Retinal pigment epithelial cell (primary cell): ENCODE measurements at places on chromosomes 3 and 15.

DNA sequence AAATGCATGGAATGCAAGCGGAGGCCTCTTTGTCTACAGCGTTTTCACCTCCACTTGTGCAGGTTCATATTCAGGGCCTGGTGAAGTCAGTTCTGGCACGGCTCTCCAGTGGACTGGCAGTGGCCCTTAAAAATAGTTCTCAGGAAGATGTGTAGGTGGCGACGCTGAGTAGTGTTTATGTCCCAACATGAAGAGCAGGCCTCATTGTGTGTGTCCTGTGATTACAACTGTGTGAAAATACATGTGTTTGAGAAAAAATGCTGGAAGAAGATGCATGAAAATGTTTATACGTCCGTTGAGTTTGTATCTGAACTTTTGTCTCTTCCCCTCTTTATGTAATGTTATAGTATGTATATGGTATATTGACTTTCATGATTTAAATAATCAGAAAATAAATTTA is 7.2 kb downstream of the LIPC start:
- DNase-seq = no peak

- no peak for DNase-seq
Observed at GRCh38 chr15:74584779-74585178, 30.9 kb upstream of the CLK3 start.

DNA sequence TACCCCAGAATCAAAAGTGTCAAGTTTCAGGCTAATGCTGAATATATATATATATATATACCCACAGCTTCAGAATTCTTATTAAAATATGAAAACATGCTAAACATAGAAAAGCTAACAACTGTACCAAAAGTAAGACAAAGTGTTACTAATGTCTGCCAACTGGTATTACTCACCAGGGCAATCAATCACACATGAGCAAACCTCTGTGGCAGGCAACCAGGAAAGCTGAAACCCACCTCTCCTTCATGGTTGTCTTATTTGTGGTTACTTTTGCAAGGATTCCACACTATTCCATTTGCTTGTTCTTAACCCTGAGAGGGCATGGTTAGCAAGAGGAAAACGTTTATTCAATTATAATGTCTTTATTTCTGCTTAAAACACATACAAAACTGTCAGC is 512.3 kb upstream of the MDFIC2 start:
- DNase-seq = peak; percentile 75

DNA sequence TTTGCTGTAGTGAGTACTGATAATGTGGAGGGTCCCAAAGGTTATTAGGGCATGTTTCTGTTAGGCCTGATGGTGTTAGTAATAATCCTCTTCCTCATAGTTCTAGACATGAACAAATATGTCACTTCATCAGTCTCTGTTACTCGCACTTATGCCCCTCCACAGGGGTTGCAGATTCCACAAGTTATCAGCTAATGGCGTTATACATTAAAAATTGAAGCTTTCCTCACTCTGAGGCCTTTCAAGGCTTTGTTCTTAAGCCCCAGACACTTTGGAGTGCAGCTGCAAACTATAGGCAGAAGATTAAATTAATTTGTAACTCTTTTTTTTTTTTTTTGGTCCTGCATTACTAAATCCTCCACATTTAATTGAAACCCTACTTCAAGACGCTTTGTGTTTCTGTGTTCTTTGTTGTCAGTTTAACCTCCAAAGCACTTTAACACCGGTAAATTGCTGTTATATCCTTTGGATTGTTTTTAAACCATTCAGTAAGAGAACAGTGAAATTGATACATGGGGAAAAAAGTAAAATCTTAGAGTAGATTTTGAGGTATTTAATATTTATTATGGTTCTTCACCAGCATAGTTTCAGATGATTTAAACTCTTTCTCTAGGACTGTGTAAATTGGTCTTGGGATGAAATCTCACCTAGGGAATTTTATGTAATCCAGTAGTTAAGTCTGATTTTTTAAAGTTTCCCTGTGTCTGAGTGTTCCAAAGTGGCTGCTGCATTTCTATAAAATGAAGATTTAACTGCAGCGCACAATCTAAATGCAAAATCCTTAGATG is 103.1 kb upstream of the SKOR1 start:
- DNase-seq = no peak

DNA sequence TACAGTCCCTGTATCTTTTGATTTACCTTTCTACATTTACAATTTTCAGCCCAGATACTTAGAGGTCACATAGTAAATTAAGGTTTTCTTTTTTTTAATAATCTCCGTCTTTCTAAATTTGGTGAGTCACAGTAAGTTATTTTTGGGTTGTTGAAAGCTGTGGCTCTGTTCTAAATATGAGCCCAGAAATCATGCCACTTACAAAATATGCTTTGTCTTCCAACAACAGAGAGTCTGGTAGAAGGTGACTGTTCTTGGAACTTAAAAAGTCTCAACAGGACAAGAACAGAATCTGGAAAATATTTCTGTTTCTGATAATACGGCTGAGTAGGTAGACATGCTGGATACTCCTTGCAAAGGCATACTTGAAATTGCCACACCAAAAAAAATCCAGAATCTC is 16.0 kb downstream of the GOLGA8S start:
- DNase-seq = no peak

- DNase-seq = no peak
Observed at GRCh38 chr3:156273111-156273694, 152.8 kb downstream of the KCNAB1 start.

DNA sequence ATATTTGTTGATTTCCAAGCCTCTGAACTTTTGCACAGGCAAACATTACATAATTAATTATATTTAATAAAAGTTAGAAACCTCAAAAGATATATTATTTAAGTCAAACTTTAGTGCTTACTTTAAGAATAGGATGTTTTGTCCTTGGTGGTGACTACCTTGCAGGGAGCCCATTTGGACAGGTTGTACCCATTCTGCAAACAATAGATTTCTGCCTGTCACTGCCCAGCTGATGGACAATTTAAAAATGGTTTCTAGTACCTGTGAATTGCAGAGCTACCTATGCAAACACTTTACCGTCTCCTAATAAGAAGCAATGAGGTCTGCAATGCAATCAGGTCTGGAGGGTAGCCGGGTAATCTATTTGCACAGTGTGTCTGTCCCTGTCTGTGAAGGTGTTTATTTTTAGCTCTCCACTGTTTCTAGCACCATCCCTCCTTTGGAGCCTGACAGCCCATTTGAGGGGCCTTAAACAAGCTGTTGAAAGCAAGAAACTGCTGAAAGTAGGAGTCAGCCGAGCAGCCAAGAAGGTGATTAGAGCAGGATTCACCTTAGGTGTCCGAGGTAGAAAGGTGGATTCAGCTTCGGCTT is 556.2 kb upstream of the CFAP20DC start:
- DNase-seq = no peak

- DNase-seq = no peak
Observed at GRCh38 chr3:19248143-19248542, 99.8 kb downstream of the KCNH8 start.

GRCh38 chr3:73718326-73719110 is 93.8 kb upstream of the PDZRN3 start:
- peak; percentile 66 for DNase-seq

GRCh38 chr15:54582863-54583643 is 604.8 kb downstream of the UNC13C start:
- DNase-seq = no peak

DNA sequence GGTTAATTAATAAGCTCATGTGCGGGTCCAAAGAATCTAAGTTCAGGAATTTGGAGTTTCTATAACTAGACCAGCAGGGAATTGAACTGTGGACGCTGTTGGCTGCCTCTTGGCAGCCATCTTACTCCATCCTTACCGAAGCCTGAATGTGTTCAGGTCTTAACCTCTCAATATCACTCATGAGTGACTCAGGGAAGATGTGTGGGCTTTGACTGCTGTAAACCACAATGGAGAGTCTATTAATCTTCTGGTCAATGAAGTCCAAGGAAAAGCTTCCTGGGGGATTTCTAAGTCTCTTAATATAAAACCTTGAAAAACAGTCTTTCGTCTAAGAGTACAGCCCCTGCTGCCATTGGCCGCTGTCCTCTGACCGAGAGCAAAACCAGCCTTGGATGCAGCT is 46.7 kb upstream of the OXTR start:
- DNase-seq = no peak

- DNase-seq = no peak
Observed at GRCh38 chr15:72888811-72889210, 105.3 kb upstream of the ADPGK start.

DNA sequence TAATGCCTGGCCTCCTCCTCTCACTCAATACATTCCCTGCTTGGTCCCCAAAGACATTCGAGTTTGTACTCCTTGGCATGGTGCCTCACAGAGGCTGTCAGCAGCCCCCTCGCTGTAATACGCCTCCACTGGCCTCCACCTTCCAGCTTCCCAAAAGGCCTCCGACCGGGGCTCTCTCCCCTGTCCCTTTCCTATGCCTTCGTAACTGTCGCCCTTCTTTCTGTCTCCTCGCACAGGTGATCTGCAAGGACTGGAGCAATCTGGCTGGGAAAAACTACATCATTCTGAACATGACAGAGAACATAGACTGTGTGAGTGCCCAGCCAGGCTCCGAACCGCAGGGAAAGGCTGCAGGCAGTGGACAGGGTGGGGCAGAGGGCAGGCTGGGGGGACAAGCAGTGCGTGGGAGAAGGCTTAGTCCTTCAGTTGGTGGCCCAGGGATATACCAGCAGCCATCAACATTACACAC is 10.7 kb upstream of the ABTB1 start:
- no peak for DNase-seq

DNA sequence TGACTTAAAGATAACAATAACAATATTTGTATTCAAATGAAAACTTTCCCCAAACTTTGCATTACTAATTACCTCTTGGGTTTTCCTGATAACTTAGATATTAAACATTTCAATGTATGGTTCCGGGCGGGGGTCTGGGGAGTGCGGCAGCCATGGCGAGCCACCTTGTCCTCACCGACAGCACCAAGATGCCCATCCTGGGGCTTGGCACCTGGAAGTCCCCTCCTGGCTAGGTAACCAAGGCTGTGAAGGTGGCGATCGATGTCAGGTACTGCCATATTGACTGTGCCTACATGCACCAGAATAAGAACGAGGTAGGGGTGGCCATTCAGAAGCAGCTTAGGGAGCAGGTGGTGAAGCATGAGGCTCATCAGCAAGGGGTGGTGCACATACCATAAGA is 478.7 kb downstream of the CNTN3 start:
- no peak for DNase-seq

DNA sequence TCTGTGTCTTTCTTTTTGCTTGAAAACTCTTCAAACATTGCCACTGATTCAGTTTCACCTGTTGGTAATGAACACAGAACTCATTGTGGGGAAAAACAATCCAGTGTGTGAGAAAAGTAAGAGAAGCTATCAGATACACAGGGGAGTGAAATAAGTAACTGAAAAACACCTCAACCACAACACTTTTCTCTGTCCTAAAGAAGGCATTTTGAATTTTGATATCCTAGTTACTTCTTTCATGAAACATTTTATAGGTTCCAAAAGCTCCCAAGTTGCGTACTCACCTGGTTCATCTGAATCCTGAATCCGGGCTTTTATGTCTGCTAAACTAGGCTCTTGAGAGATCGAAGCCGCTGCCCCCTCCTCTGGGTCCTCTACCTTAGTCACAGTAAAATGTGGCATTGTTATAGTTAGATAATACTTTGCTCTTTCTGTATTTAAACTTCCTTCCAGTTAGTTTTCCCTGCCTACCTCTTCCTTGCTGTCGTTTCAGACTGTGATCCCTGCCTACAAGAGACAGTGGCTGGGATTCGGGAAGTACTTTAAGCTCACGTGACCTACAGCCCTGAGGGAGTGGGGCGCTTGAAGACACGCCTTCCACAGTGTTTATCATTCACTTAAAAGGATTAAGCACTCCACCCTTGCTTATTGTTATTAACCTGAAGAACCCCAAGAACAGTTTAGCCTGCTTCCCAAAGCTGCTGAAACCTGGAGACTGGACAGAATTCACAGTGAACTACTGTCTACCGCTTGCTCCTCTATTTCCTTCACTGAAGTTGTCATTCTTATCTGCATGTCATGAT is 19.1 kb downstream of the SLC12A6 start:
- peak; percentile 20 for DNase-seq

GRCh38 chr3:102712896-102713295 is 278.1 kb downstream of the ZPLD1 start:
- no peak for DNase-seq

DNA sequence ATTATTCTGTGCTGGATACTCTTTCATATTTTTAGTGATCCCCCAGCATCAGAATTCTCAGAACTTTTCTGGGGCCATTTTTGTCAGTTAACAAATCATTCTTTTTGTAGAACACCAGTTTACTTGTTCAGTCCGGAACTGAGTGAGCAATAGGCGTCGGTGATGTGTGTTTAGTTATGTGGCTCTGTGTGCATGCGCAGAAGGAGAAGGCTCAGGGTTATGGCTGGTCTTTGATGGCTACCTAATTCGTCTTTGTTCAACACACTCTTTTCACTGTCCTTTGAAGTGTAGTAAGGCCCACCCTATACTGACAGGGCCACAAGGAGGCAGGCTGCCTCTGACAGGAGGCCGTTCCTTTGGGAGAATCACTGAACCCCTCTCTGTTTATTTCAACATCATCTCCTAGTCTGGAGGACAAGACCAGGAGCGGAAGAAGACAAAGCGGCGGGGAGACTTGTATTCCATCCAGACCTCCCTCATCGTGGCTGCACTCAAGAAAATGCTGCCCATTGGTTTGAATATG is 158.2 kb upstream of the CHRM5 start:
- no peak for DNase-seq

- DNase-seq = no peak
Observed at GRCh38 chr3:56976651-56977560, 83.6 kb upstream of the SPATA12 start.

DNA sequence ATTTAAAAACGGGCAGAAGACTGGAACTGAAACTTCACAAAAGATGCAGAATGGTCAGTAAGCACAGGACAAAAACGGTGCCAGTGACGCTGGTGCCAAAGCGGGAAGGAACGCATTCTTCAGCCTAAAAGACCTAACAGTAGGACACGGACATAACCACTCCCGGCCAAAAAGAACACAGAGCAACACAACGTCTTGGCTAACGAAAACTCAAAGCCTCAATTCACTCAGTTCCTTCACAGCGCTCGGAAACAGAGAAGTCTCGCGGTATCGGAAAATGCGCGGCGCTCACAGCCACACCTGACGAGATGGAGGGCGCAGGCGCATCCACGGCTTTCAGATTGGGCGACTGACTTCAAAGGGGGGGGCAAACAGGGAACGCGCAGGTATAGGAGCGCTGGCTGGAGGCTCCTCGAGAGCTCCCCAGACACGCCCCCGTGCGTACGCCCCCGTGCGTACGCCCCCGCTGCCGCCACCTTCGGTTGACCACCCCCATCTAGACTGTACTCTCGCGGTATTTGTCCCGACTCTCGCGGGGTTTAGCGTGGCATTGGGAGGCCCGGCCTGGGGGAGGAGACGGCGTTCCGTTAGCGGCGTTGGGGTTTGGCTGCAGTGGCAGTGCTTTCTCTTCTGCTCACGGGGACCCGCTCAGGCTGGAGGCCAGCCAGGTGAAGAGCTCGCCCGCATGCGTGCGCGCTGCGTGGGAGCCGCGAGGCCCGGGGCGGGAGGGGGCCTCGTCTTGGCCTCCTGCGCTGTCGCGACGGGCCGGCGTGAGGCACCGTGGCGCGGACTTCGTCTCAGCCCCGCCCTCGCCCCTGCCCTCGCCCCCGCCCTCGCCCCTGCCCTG is at the start of gene NKTR:
Gene NKTR, plus strand, starts transcription at position 576 of the 847 bp plus-strand sequence. CDS start 321 bp downstream, outside the sequence.
- peak; percentile 96 for DNase-seq

GRCh38 chr3:28948685-28949084 is 332.2 kb upstream of the RBMS3 start:
- DNase-seq = no peak
